ENCODE measurements at places on chromosomes 12 and 14.

DNA sequence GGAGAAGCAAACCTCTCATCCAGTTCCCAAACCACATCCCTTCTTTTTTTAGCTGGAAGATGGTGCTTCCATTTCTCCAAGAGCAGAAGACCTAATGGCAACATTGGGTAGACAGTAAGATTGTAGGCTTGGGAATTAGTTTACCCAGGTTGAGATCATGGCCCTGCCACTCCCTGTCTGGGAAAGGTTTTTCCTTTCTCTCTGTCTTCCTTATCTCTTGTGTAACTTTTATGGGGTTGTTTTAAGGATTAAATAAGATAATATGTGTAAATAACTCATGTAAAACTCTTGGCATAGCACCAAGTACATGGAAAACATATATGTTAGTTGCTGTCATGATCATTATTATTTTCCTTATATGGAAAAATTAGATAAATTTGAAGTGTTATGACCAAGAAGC is 23.2 kb upstream of the PSMA6 start:
- DNase-seq, result no peak

GRCh38 chr12:39272871-39273655 is 169.9 kb downstream of the KIF21A start:
- DNase-seq, result no peak

DNA sequence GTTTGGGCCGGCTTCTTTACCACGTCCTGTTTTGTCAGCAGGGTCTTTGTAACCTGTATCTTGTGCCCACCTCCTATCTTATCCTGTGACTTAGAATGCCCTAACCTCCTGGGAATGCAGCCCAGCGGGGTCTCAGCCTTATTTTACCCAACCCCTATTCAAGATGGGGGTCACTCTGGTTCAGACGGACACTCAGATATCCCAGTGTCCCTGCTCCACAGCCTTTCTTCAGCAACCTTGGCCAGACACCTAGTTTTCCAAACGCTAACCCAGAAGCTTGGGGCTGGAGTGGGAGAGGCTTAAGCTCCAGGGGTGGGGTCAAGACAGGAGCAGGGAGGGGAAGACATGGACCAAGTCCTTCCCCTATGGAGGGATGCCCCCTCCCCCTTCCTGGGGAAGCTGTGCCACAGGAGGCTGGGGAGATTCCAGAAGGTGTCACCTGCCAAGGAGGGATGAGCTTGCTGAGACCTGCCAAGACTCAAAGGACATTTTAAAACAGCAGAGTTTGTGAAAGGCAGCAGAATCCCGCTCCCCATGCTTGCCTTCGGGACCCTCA is 62.2 kb downstream of the RIN3 start:
- DNase-seq, result no peak

GRCh38 chr12:132029503-132030300 is 80.0 kb downstream of the EP400 start:
- DNase-seq, result no peak

GRCh38 chr12:54229624-54230212 is 40.9 kb upstream of the SMUG1 start:
- no peak for DNase-seq
